Suppressor macrophage (primary cell): ENCODE measurements at places on chromosomes 13 and 19.

- no peak for DNase-seq
These were observed 223.5 kb upstream of the SLC10A2 start for GRCh38 chr13:103289681-103290080.

- DNase-seq, result peak; percentile 16
These were observed 147.7 kb downstream of the GGACT start for GRCh38 chr13:100440751-100441425.

- peak; percentile 40 for DNase-seq
These were observed 50.7 kb upstream of the PNMA8B start for GRCh38 chr19:46546194-46546896.

DNA sequence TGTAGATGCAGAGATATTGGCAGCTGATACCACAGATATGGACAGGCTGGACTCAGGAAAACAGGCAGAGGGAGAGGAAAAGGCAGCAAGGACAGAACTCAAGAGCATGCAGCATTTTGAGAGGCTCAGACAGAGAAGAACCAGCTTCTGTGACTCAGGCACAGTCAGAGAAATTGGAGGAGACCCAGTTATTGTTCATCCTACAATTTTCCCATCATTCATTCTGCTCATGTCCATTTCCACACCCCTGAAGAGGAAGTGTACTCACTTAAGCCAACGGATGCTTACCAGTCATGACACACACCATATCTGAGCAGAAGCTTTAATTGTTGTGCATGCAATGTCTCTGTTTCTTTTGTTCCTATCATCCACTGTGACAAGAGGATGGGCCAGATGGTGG is 359.8 kb upstream of the HTR2A start:
- DNase-seq, result no peak

GRCh38 chr19:53294786-53295441 is 27.4 kb upstream of the VN1R4 start:
- no peak for DNase-seq

DNA sequence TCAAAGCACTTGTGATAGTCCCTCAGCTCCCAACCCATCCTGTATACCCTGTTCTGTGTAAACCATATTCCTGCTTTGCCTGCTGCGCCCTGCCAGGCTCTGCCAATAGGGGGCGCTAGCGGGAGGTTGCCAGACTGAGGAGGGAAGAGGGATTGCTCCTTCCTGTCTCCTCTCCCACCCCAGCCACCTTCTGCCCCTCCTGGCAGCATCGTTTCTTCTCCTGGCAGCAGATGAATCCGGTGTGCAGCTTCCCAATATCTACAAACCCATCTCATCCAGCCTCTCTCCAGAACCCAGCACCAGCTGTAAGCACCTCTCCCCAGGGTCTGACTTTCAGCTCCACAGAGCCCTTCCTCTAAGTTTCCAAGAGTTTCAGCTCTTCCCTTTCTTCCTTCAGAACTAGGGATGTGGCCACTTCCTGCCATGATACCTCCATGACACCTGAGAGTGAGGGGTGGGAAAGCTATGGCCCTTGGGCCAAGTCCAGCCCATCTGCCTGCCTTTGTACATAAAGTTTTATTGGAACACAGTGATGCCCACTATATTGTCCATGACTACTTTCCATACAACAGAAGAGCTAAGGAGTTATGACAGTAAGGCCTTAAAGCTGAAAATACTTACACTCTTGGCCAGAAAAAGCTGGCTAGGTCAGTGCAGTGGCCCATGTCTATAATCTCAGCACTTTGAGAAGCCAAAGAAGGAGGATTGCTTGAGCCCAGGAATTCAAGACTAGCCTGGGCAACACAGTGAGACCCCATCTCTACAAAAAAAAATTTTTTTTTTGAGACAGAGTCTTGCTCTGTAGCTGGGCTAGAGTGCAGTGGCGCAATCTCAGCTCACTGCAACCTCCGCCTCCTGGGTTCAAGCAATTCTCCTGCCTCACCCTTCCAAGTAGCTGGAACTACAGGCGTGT is 34.5 kb upstream of the ATP1A3 start:
- peak; percentile 44 for DNase-seq

DNA sequence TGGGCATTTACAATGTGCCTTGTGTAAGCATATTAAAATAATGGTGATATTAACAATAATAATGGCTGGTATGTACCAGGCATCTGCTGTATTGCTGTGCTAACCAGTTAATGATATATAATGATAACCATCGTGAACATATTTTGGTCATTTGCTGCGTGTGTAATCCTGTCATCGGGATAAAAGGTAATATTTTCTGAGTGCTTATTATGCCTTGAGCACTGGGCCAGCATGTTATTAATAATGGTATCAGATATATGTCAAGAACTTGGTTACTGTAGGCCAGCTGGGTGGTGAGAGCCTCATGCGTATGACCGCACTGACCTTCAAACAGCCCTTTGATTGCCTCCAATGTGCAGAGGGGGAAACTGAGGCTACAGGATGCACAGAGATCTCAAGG is 22.2 kb upstream of the FXYD3 start:
- no peak for DNase-seq
